ENCODE measurements at places on chromosomes 12 and 14.

DNA sequence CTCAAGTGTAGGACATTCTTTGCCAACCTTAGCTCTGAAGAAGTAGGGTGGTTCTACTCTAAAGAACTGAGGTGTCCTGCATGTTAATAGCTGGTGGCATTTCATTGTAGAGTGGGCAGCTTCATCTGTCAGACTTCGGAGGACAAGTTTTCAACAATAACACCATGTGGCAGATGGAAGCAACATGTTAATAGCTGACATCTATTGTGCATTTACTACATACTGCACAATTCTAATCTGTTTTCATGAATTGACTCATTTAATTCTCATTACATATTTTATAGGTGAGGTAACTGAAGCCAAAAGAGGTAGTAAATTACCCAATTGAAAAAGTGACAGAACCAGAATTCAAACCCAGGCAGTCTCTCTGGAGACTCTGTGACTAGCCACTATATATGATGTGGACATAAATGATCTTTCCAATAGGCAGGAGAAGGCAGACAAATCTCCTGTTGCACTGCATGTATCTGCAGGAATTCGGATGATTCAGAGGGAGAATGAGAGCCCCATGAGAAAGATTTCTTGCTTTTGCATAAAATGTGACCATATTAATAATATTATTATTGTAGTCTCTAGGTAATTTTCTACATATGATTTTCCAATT is 137.2 kb upstream of the E2F7 start:
- no peak for DNase-seq

GRCh38 chr12:63802012-63802608 is 22.4 kb downstream of the RXYLT1 start:
- peak; percentile 80 for DNase-seq

DNA sequence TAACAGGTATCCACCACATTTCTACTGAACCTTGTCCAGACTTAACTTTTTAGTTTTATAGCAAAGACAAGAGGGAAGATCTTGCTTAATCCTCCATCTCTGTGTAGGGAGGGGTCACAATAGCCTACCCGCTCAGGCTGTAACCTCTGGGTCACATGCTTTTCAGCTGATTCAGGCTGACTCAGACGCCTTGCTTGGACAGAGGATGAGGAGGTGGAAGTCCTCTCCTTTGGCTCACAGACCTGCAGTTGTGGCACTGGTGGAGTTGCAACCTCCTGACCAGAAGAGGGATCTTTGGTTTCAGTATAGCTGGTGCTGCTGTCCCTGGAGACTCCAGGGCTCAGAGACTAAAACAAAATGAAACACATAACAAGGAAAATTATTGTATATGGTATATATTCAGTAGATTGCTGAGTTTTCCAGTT is 16.2 kb downstream of the ACIN1 start:
- no peak for DNase-seq

GRCh38 chr12:73612551-73612950 is 925.1 kb upstream of the ATXN7L3B start:
- DNase-seq, result no peak

DNA sequence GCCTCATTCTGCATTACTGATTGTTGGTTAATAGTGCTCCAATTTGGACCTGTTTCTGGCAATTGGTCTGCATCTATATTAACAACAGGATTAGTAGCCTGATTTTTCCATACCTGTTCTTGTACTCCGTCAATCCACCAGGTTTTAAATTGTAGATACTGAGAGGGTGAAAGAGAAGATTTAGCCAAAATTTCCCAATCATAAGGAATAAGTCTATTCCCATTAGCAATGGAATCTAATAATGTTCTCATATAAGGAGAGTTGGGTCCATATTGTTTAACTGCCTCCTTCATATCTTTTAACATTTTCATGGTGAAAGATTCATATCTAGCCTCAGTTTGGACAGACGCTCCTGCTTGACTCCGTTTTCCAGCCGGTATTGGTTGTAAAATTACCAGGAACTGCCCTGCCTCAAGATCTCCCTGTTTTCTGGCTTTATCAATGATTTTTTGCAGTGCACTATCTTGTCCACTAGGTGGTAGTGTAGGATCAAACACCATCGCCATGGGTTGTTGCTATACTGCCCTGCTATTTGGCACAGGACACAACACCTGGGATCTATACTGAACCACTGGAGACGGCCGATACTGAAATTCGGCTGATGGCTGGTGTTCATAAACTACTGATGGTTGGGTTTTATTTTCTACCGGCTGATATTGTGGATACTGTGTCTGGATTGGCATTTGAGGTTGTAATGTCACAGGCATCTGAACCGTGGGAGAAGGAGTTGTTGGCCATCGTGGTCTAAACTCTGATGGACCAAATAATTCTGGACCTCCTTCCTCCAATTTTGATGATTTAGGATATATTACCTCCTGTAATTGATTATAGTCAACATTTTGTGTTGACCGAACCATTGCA is 25.2 kb downstream of the DHRS4L2 start:
- peak; percentile 47 for DNase-seq

GRCh38 chr14:77799863-77800730 is at the start of gene ADCK1:
TSS of gene ADCK1 (plus strand) at chr14:77800109. CDS start at chr14:77818979, 18,870 bp downstream.
- DNase-seq, result peak; percentile 92

All from brain (organoid and tissue), 16 donors.